ENCODE measurements at places on chromosomes 1 and 21.

- peak; percentile 67 for DNase-seq
Measured at GRCh38 chr1:113140588-113141446, 67.8 kb downstream of the LRIG2 start.

GRCh38 chr21:17709266-17709611 lies 96.5 kb upstream of the BTG3 start:
- no peak for DNase-seq

DNA sequence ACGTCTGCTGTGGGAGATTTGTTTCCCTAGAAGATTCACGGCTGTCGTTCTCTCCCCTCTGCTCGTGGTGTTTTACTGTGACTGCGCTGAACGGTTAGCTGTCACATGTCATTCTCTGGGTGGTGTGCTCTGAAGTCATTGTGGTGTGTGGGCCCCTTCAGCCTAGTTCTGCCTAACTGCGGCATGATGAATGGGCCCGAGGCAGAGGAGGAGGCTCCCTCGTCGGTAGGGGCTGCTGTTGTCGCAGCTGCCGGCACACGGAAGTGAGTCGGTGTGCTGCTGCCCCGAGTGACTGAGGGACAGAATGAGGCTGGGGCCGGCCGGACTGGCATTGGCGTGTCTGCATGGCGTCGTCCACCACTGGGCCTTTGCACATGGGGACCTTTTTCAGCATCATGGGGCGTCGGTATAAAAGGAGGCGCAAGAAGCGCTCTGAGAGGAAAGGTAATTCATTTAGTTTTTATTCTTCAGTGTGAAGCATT lies 77.9 kb downstream of the ADARB1 start:
- DNase-seq = peak; percentile 46

DNA sequence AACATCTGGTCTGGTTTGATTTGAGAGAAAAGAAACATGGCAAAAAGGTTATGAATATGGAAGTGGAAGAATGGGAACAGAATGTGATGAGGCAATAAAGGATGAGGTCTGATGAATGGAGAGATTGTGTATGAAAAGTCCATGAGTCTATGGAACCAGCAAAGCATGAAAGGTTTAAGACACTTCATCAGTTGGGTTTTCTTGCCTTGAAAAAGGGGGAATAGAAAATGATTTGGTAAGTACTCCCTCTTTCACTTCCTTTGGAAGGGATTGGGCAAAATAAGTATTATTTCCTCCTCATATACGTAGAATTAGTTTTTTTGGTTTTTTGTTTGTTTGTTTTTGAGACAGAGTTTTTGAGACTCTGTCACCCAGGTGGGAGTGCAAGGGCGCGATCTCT lies 155.8 kb downstream of the TRIM33 start:
- DNase-seq = no peak

DNA sequence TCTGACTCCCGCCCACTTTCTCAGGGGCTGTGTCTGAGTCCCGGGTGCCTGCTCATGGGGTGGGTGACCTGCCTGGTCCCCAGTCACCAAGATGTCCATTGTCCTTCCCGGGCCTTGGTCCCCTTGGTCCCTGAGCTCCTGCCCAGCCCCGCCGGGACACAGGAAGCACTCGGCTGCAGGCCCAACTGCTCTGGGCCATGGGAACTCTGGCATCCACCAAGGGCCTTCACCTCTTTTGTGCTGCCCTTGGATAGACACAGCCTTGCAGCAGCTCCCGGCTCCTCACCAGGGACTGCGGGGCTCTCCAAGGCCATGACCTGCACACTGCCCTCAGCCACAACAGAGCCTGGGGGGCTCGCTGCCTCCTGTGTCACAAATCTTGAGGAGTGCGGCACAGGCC lies 22.1 kb upstream of the MX1 start:
- no peak for DNase-seq

DNA sequence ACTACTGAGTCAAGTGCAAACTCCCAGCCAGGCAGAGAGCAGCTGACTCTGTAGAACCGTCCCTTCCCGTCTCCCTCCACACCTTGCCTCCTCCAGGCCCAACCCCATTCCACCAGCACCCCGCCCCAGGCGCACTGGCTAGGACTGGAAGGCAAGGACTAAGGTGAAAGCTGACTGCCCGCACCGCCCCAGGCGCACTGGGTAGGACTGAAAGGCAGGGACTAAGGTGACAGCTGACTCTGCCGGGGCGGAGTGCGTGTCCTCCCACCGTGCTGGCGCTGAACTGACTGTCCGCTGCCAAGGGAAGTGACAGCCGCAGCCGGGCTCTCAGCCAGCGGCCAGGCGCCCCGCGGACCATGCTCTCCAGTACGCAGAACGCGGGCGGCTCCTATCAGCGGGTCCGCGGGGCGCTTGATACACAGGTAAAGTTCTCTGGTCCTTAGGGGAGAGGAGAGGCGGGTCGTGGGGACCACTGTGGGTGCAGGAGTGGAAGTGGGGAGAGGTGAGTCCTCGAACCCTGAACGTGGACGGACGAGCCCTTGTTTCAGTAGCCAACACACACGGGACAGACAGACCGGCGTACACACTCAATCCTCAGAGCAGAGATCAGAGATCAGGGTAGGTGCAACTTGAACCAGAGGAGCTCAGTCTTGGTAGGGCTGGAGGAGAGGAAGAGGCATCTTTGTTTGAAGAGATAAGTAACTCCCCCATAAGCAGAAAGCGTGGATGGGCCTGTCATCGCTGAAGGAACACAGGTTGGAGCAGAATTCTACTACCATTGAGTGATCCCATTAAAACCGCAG lies 58.0 kb downstream of the RBM11 start:
- DNase-seq = peak; percentile 65
